ENCODE measurements at places on chromosomes 5 and 9.

DNA sequence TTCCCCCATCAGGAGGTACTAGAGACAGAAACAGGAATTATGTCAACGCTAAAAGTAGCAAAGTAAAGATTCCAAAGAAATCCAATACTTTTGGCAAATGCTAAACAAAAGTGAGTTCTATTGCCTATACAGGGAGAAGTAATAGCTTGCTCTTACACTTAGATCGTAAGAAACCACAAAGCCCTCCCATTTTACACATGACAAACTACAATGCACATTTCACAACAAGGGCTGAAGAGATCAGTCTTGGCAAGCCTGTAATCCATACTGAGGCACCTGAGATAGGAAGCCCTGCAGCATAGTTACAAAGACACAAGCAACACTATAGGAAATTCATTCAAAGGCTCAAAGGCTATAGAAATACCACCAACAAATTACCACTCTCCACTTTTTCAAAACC lies 7.7 kb downstream of the HNRNPK start:
- no peak for DNase-seq

GRCh38 chr5:75465480-75465879 lies 45.9 kb downstream of the CERT1 start:
- no peak for DNase-seq

DNA sequence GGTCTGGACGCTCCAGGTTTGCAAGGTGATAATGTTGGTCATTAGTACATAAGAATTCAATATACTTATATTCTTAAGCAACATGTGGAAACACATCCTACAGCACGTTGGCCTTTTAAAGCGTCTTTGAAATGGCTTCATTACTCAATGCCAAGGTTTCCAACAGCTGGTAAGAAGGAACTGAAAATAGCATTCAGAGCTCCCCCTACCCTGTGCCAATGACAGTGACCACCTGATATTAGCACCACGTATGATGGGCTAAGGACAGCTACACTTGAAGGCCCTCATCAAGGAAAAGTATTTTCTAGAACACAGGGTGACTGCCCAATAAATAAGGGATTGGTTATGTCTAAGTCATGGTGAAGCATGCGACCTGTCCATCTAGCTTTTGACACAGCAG lies 9.9 kb downstream of the ZNF622 start:
- no peak for DNase-seq

DNA sequence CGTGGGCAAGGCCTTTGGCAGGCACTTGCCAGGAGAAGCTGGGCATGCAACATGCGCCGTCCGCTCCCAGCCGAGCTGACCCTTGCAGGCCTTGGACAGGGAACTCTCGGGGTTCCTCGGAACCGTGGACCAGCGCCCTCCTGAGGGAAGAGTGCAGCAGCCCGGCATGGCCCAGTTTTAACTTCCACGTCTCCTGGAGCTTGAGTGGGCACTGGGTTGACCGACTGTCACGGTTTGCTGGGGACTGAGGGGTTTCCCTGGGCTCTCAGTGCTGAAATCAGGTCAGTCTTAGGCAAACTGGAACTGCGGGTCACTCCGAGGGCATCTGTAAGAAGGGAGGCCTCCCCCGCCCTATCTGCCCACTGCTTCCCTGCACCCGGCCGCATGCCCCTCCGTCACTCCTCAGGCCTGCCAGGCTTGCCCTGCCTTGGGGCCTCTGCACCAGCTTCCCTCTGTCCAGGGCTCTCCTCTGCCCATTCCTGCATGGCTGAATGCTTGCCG lies 87.0 kb upstream of the PHYKPL start:
- DNase-seq = no peak

- no peak for DNase-seq
Observed at GRCh38 chr9:113409883-113410206, 630 bp downstream of the POLE3 start.

- no peak for DNase-seq
Observed at GRCh38 chr9:37988041-37988440, 81.0 kb downstream of the SHB start.

- no peak for DNase-seq
Observed at GRCh38 chr5:54894957-54895815, 90.2 kb downstream of the ESM1 start.

- no peak for DNase-seq
Observed at GRCh38 chr5:63768221-63768620, 194.0 kb downstream of the HTR1A start.

- no peak for DNase-seq
Observed at GRCh38 chr9:19127871-19128500, 694 bp upstream of the PLIN2 start.

DNA sequence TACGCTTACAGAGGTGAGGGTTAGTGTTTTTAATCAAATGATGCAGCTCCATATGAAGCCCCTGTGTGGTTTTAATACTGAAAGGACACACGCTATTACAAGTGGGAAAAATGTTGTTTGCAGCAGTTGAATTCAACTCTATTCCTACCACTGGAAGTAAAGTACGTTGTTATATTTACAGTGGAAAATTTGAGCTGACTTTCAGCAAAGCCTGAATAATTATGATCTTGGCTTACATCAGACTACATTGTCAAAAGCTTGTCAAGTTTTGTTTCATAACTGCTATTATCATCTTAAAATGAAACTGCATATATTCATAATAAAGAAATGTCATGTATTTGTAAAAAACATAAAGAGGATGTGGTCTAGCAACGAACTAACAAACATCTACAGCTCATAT lies 818.5 kb downstream of the SEMA5A start:
- no peak for DNase-seq

- DNase-seq = no peak
Observed at GRCh38 chr9:77000330-77000729, 19.1 kb upstream of the FOXB2 start.

GRCh38 chr5:142191776-142192175 lies 83.2 kb downstream of the NDFIP1 start:
- DNase-seq = no peak

GRCh38 chr5:167332309-167332708 lies 959.1 kb upstream of the WWC1 start:
- no peak for DNase-seq

- peak; percentile 2 for DNase-seq
Observed at GRCh38 chr9:75148561-75148960, 60.2 kb downstream of the OSTF1 start.

- no peak for DNase-seq
Observed at GRCh38 chr9:99056886-99057664, 47.8 kb upstream of the TGFBR1 start.

GRCh38 chr9:98861781-98862504 lies 54.5 kb downstream of the GALNT12 start:
- DNase-seq = peak; percentile 65

GRCh38 chr5:172909931-172910502 lies 49.2 kb upstream of the RPL26L1 start:
- DNase-seq = no peak

DNA sequence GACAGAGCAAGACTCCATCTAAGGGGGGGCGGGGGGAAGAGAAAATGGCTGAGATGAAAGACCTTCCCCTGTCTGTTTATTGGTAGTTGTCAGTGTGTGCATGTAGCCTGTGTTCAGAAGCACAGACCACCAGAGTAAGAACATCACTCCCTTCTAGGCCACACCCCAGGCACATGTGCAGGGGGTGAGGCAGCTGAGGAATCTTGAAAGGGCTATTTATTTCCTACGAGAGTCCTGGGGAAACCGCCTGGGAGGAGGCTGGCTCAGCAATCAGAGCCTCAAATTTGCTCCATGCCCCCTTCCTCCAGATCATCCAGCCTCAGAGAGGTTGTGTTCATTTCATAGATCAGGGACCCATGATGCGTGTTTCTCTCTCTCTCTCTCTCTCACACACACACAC lies 7.1 kb downstream of the MYORG start:
- DNase-seq = no peak

DNA sequence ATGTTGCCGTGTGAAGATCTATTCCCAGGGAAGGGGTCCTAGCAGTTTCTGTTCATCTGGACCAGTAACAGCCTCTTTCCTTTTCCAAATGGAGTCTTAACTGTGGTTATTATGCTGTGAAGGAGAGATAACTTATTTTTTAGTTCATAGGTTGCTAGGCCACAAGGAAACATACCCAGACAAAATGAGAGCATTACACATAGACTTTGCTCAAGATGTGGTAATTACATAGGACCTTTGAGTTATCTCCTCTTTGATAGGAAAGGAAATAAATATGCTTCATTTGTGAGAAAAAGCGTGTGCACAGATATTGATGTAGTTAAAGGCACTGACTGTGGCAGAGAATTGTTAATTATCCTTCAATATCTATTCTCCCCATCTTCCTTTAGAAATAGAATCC lies 52.5 kb upstream of the SNX2 start:
- no peak for DNase-seq

GRCh38 chr9:87008667-87009066 lies 61.4 kb upstream of the GAS1 start:
- DNase-seq = no peak

GRCh38 chr5:32241034-32241783 lies 67.1 kb upstream of the GOLPH3 start:
- no peak for DNase-seq

DNA sequence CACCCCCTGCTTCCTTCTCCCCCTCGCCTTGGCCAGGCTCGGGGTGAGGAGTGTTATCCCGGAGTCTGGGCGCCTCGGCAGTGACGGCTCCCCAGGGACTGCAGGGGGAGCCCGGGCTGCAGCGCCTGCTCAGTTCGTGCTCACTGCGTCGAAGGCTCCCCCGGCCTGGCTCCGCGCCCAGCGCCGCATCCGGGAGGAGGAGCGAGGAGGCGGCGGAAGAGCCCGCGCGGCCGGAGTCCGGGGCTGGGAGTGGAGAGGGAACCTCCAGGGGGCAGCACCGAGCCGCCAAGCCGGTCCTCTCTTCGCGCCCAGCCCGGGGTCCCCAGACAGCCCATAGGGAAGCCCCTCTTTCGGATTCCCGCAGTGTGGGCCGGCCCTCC lies 1.3 kb upstream of the EGR1 start:
- peak; percentile 93 for DNase-seq

DNA sequence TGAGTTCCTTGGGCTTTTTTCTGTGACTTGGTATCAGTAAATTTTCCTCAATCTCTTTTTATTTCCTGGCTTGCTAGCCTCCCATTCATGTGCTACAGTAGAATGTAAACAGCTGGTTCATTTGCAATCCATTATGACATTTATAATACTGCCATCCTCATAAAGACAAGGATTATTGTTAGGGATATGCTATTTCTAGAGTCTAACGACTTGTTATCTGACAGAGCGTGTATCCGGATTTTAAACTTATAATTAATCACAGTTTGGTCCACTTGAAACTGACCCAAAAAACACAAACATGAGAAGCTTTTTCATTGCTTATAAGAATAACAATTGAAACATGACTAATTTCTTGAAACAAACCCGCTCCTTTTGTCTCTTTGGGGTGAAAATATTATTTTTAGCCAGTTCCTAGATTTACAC lies 585.8 kb downstream of the TLE4 start:
- DNase-seq = no peak

DNA sequence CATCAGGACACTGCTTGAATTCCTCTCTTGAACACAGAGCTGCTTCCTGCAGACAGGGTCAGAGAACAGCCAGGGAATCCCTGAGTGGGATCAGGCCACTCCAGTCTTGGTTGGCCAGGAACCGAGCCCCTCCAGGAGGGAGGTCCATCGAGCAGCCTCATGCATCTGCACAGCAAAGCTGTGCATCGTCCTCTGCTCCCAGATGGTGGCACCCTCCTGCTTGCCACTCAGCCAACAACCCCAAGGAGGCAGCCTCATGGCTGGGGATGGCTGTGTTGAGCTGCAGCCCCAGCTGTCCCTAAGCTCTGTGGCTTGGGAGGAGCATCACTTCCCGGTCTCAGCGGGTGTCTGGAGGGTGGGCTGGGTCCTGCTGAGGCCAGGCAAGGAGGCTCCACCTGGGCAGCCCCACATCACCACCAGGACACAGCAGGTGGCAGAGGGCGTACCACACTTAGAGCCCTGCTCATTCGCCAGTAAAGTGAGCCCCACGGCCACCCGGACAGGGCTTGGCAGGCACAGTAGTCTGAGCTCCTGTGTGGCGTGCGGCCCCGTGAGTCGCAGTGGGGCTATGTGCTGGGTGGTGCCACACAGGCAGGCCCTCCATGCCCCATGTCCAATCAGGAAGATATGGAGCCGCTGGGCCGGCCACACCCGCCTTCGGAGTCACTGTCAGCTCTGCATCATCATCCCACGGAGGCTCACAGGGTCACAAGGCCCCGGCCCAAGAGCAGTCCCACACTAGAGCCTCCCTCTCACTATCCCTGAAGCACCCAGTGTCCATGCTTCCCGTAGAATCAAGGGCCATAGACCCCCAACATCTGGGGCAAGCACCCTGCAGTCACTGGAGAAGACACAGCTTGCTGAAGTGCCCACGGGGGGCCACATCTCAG lies 11.9 kb downstream of the LPCAT1 start:
- DNase-seq = peak; percentile 34

DNA sequence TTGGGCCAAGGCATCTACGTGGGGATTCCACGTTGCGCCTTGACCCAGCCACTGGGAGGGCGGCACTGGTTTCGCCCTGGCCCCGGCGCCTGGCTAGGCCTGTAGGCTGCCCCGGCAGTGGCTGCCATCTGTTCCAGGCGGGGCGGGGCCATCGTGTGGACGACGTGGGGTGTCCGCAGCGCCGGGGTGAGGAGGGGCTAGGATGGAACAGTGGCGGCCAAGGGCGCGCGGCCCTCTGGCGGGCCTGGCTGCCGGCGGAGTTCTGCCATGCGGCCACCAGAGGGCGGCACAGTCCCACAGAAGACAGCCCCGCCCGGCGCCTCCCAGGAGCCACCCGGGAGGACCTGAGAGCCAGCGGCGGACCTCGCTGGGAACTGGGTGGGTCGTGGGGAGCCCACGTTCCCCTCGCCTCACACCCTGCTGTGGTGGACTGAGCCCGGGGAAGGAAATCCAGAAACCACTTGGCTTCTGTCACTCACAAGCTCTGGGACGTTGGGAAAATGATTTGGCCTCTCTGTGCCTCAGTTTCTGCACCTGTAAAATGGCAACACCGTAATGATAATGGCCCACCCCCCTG lies 22.6 kb upstream of the RAPGEF1 start:
- peak; percentile 59 for DNase-seq

DNA sequence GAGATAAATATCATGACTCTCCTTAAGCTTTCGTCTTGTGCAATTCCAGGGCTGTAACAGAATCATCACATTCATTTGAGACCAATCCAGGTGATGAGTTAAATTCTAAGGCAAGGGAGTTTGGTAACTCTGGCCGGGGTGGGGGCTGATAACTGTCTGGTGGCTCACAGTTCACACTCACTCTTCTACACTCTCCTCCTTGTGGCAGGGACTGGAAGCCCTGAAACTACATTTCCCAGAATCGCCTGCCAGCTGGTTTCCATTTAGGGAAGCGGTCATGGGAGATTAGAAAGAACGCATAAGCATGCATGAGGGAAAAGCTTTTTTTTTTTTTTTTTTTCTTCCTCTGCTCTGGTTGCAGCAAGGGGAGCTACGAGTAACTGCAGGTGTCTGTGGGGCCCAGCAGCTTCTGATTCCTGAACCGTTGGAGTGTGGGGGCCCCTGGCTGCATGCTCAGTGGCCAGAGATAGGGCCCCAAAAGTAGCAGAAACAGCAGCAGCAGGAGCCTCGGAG lies 154.8 kb upstream of the TBC1D2 start:
- no peak for DNase-seq

DNA sequence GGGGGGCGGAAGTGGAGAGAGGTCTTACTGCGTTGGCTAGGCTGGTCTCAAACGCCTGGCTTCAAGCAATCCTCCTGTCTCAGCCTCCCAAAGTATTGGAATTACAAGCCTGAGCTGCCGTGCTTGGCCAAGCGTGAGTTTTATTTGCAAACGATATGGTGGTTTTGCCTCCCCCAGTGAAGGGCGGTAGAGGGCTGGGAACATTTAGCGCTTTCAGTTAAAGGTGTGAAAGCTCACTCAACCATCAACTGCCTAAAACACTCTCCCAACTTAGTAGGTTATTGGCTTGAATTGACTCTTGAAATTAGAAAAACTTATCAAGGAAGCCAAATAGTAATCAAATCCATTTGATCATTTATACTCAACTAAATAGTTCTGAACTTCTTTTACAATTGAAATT lies 156.3 kb downstream of the ESM1 start:
- no peak for DNase-seq

Data from T1000 (cell line).